ENCODE measurements at places on chromosomes 13 and 19.

- peak; percentile 44 for DNase-seq
Measured at GRCh38 chr19:14147797-14148605, 11.6 kb upstream of the ASF1B start.

GRCh38 chr13:114200399-114200911, 21.4 kb downstream of the CFAP97D2 start:
- no peak for DNase-seq

GRCh38 chr19:10983026-10983425, 22.2 kb downstream of the SMARCA4 start:
- no peak for DNase-seq

DNA sequence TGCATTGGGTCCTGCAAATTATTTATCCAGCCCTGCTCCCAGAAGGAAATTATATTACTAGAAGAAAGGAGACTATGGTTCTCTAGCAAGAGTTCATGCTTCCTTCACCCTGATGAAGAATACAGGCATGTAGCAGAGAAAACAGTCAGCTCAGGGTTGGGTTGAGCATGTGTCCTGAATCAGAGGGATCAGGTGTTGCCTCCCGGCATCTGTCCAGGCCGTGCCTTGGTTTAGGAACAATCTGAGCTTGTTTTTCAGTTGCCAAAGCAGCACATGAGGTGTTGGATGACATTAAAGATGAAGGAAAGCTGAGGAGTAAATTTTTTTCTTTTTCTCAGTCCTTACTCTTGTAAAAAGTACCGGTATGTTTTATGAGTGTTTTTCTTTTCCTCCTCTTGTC, 62.0 kb downstream of the KL start:
- no peak for DNase-seq

DNA sequence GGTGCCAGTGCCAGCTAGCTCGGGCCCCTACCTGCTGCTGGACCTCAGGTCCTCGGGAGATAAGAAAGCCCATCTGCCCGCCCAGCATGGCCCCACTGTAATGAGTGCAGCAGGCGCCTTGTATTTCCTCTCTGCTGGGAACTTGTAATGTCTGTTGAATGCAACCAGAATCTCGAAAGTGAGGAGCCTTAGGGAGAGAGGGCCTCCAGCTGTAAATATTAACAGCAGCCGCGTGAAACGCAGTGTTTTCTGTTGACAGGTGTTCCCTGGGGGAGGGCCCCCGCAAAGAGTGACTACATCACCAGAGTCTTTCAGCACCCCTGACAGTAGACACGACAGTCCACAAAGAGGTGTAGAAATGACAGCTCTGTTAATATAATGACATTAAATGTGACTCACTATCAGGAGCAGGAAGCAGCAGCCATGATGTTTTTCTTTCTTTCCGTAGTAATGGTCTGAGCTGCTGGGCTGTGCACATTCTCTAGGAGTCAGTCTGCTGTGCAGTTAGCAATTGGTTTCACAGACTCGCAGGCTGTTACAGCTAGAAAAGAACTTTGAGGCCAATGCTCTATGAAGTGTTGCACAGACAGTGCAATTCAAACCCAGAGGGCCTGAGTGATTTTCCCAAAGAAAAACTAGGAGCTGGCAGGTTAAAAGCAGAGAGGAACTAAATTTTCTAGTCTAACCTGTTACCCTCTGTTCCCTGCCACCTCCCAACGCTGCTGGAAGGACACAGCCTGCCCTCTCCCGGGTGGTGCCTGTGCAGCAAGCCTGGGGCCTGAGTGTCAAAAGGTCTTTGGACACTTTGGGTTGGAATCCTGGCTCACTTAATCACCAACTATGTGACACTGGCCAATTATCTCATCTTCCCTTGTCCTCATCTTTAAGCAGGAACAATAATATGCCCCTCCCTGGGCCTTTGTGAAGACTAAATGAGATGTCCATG, 58.6 kb upstream of the WASF3 start:
- no peak for DNase-seq

- no peak for DNase-seq
Measured at GRCh38 chr13:76892488-76892887, 6.3 kb upstream of the KCTD12 start.

DNA sequence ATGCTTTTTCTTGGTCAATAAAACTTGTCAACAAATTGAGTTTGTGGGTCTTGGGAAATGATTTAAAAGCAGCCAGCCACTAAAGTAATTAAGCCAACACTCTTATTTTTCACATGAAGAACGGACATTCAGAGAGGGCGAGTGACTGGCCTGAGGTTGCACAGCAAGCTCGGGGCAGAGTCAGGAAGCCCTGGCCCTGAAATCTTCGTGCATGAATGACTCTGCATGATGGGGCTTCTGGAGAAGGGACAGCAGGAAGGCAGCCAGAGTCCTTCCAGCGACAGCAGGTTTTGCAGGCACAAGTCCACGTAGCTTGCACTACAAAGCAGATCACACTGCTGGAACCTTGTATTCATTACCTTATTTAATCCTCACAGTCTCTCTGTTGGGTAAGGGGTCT, 232.5 kb downstream of the ZNF536 start:
- DNase-seq, result no peak
